ENCODE measurements at places on chromosomes 2 and 18.

GRCh38 chr2:200128296-200128695 is 172.9 kb downstream of the MAIP1 start:
- DNase-seq, result no peak

DNA sequence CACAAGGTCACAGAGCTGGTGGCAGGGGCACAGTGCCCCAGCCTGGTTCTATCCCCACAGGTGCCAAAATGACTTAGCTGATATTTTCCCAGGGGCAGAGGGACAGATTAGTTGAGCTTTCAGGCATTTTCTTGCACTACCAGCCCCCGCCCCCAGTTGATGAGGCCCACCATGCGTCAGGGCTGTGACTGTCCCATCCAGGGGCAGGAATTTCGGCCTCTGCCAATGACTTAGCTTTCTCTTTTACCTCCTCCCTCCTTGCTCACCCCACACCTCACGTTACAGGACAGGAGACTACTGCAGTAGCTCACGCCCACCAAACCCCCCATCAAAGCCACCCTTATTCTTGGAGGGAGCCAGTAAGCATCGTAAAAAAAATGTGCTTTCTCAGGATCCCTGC is 31.5 kb downstream of the MRO start:
- DNase-seq, result no peak

DNA sequence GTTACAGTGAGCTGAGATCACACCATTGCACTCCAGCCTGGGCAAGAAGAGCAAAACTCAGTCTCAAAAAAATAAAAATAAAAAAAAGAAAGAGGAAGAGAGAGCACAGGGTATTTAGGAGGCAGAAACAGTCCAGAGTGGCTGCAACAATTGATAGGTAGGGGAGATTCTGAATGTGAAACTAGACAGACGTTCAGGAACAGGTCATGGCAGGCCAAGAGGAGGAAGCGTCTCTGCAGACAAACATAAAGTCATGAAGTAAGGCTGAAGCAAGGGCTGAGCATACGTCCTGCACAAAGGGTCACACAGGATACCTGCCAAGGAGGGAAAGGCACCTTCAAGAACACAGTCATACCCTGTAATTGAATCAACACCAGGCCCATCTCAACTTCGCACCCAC is 64.1 kb upstream of the ZNF532 start:
- DNase-seq, result no peak

- no peak for DNase-seq
These were observed 587.4 kb upstream of the SETBP1 start for GRCh38 chr18:44093253-44093652.

GRCh38 chr2:224428787-224429440 is 27.0 kb upstream of the FAM124B start:
- no peak for DNase-seq

DNA sequence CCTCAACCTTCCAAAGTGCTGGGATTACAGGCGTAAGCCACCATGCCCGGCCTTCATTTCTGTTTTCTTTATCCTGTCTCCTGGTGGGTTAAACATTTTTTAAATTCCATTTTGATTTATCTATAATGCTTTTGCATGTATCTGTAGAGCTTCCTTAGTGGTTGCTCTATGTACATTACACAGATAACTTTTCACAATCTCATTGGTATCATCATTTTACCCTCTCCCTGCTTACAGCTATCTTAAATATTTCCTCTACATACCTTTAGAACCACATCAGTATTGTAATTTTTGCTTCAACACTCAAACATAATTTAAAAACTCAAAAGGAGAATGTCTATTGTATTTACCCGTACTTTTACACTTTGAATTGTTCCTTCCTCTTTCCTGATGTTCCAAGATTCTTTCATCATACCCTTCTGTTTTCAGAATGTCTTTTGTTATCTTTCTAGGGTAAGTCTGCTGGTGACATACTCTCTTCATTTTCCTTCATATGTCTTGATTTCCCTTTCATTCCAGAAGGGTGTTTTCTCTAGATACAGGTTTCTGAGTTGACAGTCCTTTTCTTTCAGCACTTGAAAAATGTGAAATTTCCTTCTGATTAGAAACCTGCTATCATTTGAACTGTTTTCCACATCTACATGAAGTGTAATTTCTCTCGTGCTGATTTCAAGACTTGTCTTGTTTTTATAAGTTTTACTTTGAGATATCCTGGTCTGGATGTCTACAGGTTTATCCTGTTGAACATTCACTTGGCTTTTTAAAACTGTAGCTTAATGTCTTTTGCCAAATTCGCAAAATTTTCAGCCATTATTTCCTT is 21.9 kb downstream of the PPP3R1 start:
- DNase-seq, result no peak

DNA sequence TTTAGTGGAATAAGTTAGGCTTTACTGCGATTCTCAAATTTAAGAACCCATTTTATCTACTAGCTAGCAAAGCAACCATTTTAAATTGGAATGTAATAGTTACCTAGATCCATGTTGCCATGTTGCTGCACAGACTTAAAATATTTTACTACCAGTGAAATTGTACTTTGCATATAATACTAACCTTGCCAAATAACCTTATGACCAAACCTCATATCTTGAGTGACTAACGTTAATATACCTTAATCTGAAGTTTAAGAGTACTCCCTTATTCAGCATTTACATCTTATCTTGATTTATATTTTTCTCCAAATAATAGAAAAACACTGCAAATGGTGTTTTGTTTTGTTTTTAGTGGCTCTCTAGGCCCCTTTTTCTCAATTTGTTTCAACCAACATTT is 50.3 kb upstream of the NAB1 start:
- no peak for DNase-seq

- DNase-seq, result no peak
These were observed 92.6 kb upstream of the FAM117B start for GRCh38 chr2:202542142-202542541.

Measured in stimulated activated CD8-positive, alpha-beta memory T cell treated with anti-CD3 and anti-CD28 coated beads, Interleukin-4, amount 100 ng/mL, for 24 hours (primary cell).